Spinal cord (tissue), 10 donors: ENCODE measurements at places on chromosomes 3 and 15. TPM values are rescaled to one million over a fixed set of nuclear protein-coding genes. Genes with fewer than 3 reads are reported as not detected.

The RPL22L1 gene
- total RNA-seq = 98.2 TPM

The DUSP7 gene
- 13.8 TPM for total RNA-seq

GRCh38 chr15:86588413-86588812 is 508.7 kb downstream of the AGBL1 start:
- no peak for DNase-seq

DNA sequence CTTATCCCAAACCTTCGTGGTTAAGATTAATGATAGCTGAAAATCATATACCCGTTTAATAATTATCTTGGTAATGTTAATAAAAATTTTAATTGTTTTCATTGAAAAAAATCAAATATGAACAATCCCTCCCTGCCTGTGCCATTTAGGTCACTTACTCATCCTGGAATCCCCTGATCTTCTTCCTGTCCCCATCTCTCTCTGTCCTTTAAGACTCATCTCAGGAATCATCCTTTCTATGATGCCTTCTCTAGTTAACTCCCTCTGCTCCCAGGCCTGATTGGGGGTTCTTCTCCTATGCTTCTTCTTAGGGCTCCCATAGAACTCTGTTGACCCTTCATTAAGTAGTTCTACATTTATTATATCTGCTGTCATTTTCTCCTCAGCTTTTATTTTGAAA is 91.6 kb downstream of the MBNL1 start:
- DNase-seq = no peak

DNA sequence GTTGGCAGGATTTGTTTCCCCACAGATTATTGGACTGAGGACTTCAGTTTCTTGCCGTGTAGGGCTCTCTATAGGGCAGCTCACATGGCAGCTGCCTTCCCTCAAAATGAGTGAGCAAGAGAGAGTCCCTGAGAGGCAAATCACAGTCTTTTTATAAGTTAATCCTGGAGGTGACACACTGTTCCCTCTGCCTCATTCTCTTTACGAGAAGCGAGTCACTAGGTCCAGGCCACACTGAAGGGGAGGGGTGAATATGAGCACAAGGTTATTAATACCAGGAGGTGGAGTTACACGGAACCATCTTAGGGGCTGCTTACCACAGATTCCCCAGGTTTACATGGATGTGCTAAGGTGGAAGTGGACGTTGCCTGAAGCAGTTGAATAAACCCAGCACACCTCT is 77.0 kb downstream of the LPP start:
- DNase-seq = no peak

- no peak for DNase-seq
Observed at GRCh38 chr3:69339760-69340159, 46.1 kb downstream of the FRMD4B start.

- DNase-seq = no peak
Observed at GRCh38 chr3:61912158-61912557, 350.8 kb downstream of the PTPRG start.
